ENCODE measurements at places on chromosomes 13 and 19.

DNA sequence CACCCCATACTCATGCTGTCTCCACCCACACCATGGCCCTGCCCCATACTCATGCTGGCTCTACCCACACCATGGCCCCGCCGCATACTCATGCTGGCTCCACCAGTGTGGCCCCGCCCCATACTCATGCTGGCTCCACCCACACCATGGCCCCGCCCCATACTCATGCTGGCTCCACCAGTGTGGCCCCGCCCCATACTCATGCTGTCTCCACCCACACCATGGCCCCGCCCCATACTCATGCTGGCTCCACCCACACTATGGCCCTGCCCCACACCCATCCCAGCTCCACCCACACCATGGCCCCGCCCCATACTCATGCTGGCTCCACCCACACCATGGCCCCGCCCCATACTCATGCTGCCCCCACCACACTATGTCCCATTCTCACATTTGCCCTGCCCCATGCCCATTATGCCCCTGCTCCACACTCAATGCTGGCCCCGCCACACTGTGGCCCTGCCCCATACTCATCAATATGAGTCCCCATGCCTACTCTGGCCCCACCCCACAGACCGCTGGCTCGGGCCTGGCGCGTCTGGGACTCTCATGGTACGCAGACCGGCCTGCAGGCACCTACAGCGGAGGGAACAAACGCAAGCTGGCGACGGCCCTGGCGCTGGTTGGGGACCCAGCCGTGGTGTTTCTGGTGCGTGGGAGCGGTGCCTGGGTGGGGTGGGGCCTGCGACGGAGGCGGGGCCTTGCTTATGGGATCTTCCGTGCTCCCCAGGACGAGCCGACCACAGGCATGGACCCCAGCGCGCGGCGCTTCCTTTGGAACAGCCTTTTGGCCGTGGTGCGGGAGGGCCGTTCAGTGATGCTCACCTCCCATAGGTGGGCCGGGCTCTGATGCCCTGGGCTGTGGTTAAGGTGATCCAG is 3.7 kb upstream of the ARHGAP45 start:
- no peak for DNase-seq

DNA sequence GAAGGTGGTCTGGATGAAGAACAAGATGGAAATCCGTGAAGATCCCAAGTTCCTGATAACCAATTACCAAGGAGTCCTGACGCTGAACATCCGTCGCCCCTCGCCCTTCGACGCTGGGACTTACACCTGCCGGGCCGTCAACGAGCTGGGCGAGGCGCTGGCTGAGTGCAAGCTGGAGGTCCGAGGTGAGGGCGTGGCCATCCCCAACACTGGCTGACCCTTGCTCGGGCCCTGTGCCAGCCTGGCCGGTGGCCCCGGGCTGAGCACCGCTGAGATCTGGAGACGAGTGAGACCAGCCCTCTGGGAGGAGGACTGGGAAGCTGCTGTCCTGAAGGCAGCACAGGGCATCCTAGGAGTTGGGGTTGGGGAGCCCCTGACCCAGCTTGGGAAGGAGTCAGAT is 12.0 kb upstream of the EMC10 start:
- DNase-seq, result no peak

GRCh38 chr13:97256343-97256783 is 34.2 kb downstream of the MBNL2 start:
- no peak for DNase-seq

DNA sequence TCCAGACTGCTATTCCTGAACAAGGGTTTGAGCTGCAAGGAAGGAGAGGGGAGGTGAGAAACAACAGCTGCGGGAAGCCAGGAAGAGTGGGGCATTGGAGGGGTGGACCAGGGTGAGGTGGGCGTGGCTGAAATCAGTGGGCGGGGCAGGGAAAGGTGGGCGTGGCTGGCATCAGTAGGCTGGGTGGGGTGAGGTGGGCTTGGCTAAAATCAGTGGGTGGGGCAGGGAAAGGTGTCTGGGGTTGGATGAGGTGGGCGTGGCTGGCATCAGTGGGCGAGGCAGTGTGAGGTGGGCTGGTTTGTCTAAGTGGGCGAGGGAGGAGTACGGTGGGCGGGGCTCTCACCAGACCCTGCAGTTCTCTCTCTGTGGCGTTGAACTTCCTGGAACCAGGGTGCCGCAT is 87.6 kb downstream of the MUC16 start:
- DNase-seq, result no peak

GRCh38 chr13:50894012-50894411 is 15.6 kb upstream of the RNASEH2B start:
- DNase-seq, result no peak

GRCh38 chr13:33743438-33744368 is 74.2 kb upstream of the RFC3 start:
- no peak for DNase-seq

- DNase-seq, result no peak
Measured at GRCh38 chr13:82698383-82698782, 1183.9 kb downstream of the SLITRK1 start.

DNA sequence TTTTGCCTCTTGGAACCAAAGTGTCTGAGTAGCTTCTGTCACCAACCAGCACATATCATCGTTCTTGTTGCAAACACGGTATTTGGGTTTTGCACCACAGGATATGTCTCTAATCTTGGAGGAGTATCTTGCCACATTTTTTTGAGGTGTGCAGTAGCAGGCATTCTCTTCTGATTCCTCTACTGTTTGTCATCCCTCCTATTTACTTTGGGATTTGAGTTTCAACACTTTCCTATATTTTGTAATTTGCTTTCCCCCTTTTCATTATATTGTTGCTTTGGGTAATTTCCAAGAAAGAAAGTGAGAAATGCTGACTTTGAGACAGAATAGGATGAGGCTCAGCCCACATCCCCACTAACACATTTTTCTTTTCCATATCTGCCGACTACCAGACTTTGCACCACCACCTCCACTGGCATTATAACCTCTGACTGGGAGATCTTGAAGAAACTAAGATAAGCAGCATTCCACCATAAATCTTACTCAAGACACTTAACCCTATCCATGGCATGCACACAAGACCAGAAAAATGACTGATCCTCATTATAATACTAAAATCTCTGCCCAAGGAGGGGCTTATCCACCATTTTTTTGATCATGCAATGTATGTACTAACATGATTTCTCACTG is 12.0 kb upstream of the DZIP1 start:
- DNase-seq, result no peak

- no peak for DNase-seq
Measured at GRCh38 chr13:112997188-112998130, 28.4 kb downstream of the MCF2L start.

Measured in NCI-H1105 (cell line).